ENCODE measurements at places on chromosomes 3 and 15.

DNA sequence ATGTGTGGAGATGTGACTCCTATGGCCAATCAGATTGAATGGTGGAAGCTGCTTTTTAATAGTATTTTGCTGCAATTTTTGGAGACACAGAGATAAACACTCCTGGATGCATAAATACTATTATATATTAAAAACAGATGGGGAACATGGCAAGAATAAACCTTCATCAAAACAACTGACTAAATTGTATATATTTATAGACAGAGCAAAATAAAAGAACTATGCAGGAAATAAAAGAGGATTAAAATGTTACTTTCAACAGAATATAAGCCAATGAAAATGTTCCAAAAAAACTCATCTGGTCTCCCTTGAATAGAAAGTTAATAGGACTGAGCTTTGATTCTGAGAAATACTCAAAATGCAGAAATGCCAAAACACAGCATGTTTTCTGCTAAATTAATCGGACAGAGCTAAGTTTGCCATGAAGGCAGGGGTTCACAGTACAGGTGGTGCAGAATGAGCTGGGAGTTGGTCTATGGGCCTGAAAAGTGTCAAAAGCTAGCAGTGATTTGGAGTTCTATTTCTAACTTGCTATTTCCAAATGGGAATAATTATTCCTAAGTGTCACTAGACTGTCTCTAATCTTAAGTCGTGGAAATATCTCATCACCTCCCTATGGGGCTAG lies 227.2 kb downstream of the CNTN3 start:
- DNase-seq = no peak

- DNase-seq = no peak
Observed at GRCh38 chr15:91192285-91192684, 92.2 kb downstream of the SV2B start.

DNA sequence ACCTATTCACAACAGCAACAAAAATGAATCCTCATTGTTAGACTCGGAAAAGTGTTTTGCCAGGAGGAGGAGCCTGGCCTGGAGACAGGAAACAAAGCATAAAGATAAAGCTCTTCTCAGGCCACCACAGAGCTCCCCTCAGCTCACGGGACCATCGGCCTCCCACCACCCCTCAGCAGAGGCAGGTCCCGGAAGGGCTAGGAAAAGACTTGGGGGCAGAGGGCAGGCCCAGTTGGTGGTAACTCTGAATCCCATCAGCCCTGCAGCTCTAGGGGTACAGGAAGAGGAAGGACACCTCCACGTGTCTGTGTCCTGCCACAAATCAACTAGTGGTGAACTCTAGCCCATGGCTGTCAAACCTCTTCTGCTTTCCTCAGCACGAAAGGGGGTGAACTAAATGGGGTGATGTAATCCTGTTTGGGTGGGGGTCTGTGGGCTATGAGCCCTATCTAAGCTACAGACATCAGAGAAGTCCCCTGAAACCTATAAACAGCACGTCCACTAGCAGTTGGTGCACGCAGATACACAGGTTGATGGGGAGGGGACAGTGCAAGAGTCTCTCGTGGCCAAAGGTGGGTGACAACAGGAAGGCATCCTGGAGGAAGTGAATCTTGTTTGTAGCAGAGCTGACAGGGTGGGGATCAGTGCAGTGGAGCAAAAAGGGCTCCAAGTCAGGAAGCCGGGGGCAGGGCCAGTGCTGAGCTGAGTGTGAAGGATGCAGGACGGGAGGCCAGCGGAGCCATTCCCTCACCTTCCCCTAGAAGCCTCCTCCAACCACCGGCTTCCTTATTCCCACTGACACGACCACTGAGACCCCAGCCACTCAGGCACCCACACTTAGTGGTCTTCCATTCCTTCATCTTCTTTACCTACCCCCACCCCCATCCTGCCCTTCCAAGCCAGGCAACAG lies 111.1 kb upstream of the HACD2 start:
- DNase-seq = no peak

DNA sequence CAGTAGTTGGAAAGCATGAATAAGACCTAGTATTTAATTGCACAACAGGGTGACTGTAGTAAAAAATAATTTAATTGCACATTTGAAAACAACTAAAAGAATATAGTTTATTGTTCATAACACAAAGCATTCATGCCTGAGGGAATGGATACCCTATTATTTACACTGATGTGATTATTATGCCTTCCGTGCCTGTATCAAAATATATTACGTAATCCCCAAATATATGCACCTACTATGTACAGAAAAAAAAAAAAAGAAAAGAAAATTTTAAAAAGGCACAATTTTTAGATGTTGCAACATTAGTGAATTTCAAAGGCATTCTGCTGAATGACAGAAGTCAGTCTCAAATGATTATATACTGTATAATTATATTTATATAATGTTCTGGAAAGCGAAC lies 647.2 kb upstream of the BCHE start:
- no peak for DNase-seq
